Mesenteric fat pad (tissue), 1 donor: ENCODE measurements at places on chromosomes 1 and 21. TPM values are rescaled to one million over a fixed set of nuclear protein-coding genes. Genes with fewer than 3 reads are reported as not detected.
A peak's percentile ranks its signal among the peaks of the same experiment; 100 is the strongest.

GRCh38 chr21:14687268-14687625 lies 141.1 kb upstream of the SAMSN1 start:
- no peak for DNase-seq

- no peak for DNase-seq
Observed at GRCh38 chr21:27466140-27466539, 499.3 kb upstream of the ADAMTS5 start.

DNA sequence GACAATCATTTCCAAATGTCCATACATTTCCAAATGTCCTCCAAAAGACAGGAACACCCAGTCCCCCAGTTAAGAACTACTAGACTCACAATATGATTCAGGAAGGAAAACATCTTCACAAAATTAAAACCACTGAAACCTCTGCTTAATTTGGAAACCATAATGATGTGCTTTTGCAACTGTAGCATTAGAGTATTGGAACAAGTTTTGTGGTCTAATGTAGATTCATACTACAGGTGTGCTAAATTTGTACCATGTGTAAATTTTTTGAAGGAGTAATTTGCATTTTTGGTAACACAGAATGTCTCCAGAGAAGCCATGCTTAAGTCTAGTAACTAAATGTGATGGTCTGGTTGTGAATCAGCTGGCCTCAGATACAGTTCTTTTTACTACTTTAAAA lies 129.6 kb downstream of the DPYD start:
- DNase-seq: no peak

GRCh38 chr1:214471458-214471857 lies 79.9 kb downstream of the PTPN14 start:
- no peak for DNase-seq

GRCh38 chr1:247366926-247367645 lies 35.4 kb upstream of the ZNF496 start:
- DNase-seq: no peak

DNA sequence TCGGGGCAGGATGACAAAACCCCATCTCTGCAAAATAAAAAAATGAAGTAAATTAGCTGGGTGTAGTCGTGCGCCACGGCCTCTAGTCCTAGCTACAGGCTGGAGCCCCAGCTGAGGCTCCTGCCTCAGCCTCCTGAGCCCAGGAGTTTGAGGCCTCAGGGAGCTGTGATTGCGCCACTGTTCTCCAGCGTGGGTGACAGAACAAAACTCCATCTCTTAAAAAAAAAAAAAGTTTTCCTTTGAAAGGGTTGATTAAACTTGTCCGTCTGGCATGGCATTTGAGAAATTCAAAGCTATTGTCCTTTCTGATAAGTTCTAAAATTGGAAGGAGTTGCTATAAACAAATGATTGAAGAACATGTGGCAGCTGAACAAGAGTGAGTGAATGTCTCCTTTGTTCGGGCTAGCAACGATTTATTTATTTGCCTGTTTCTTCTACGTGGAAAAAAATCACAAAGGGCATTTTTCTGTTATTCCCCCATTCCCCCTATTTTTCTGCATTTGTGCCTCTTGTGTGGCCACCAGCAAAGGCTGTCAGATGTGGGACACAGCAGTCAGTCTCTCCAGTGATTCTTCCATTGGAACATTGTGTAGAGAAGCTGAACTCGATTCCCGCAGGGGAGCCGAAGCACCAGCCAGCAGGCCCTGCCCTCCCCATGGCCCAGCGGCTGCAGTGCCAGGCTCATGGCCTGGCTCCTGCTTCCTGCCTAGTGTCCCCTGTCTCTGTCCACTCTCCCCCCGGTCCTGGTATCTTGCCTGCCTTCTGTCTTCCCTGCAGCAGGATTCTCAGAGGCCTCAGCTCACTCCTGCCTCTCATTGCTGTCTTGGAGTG lies 21.5 kb upstream of the PWP2 start:
- DNase-seq: peak; percentile 75

GRCh38 chr1:2320006-2320405 lies 71.3 kb downstream of the MORN1 start:
- DNase-seq: no peak

GRCh38 chr1:109989506-109990301 lies 5.1 kb downstream of the AHCYL1 start:
- no peak for DNase-seq

- no peak for DNase-seq
Observed at GRCh38 chr1:35112668-35113067, 33.5 kb downstream of the ZMYM1 start.

DNA sequence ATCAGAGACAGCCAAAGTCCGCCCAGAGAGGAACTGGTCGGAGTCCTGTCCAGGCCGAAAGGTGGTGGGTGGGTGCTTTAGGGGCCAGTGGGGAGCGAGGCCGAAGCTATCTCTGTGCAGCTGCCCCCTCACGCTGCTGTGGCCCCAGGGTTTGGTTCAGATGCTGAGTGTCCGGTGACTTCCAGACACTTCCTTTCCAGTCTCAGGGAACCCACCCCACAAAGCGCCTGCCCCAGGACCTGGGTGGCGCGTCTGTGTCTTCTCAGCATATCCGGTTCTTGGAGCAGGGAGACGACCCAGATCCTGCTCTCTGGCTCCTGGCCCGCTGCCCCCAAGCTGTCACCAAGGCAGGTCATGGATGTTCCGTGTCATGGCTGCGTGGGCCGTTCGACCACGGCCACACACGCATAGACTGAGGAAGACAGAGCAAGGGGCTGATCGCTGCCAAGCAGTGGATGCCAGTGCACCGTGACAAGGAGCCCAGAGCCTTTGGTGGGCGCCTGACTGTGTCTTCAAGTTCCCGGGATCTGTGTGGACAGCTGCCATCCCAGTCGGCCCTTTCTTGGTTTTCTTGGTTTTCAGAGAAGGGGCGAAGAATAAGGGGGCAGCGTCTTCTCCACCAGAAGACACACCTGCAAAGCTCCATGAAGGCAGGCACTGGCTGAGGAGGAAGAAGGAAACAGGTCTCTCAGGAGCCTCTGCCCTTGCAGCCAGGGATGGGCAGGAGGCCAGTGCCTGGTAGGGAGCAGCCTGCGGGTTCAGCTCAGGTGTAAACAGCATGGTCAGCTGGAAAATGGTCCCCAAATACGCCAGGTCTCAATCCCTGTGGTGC lies 22.9 kb upstream of the COL18A1 start:
- peak; percentile 73 for DNase-seq

DNA sequence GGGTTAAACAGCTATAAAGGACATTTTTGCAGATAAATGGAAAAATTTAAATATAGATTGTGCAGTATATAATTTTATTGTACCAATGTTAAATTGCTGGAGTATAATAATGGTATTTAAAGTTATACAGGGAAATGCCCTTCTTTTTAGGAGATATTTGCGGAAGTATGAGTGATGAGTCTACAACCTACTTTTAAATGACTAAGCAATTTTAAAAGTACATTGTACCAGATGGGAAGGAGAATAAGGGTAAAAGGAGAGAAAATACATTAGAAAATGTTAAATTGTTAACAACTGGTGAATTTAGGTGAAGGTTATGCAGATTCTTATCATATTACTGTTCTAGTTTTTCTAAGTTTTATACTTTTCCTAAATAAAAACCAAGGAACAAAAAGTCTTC lies 91.8 kb downstream of the ZZZ3 start:
- DNase-seq: no peak

DNA sequence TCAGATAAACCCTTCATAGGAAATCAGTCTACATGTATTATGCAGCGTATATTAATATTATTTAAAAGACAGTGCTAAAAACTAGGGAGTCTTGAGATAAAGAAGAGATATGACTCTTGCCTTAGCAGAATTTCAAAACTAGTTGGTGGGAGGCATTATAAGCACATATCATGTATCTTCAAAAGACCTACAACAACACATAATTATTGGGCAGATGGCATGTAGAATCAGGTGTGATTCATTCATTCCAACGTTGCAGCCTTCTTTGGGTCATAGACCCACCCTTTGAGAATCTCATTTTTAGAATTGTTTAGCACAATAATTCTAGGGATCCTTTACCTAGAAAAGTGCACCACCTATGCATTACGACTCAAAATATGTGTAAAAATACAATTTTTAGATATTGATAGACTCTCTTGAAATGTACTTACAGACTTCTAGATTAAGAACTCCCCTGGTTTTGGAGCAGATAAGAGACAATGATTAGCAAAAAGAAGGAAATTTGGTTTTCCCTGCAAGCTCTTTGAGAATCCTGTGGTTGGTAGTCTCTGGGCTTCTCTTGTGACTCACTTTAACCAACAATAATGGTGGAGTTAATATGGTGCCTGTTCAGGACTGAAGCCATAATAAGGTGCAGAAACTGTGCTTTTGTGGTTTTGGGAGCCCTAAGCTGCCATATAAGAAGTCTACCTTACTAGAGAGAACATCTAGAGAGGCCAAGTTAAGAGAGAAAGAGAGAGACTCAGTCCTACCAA lies 85.3 kb upstream of the RGS4 start:
- no peak for DNase-seq

- no peak for DNase-seq
Observed at GRCh38 chr1:32896451-32896850, 4.7 kb downstream of the TMEM54 start.

The MXRA8 gene
- total RNA-seq: 109 TPM

The TMPRSS3 gene
- total RNA-seq: not detected

The SPRR1B gene
- total RNA-seq: not detected

The GPR153 gene
- total RNA-seq: 32.3 TPM

The TRIM58 gene
- total RNA-seq: 0.96 TPM

The GSTM2 gene
- total RNA-seq: 51.2 TPM

The AKNAD1 gene
- total RNA-seq: not detected

The OR2L8 gene
- total RNA-seq: not detected

The NEK2 gene
- total RNA-seq: not detected

The PODN gene
- 86.3 TPM for total RNA-seq
